Osteocyte (in vitro differentiated cells): ENCODE measurements at places on chromosomes 2 and 18. TPM values are rescaled to one million over a fixed set of nuclear protein-coding genes. Genes with fewer than 3 reads are reported as not detected.

The PRKCE gene
- 10.4 and 13.8 TPM in 2 replicates for total RNA-seq

GRCh38 chr2:17793803-17794354, 22.4 kb upstream of the MSGN1 start:
- no peak for DNase-seq

- no peak for DNase-seq
Measured at GRCh38 chr2:29009711-29010677, 28.9 kb downstream of the TOGARAM2 start.

GRCh38 chr18:57026316-57026715, 120.6 kb upstream of the BOD1L2 start:
- no peak for DNase-seq

GRCh38 chr2:217309056-217309455, 449.2 kb upstream of the TNP1 start:
- DNase-seq, result no peak

DNA sequence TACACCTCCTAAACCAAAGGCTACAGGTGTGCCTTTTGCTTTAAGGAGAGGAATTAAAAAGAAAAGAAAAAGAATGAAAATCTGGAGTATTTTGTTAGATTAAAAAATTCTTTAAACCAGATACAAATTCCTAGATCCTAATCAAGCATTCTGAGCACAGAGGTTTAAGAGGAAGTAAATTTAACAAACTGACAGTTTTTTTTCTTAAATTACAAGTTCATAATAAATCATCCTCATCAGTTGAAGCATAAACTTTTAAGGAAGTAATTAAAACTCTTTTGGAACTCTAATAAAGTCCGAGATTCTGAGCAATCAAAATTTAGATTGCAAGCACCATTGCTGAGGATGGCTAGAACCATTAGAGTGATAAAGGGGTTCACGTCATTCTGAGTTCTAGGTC, 75.1 kb downstream of the POLE4 start:
- no peak for DNase-seq

GRCh38 chr2:171718720-171719119, 31.5 kb downstream of the DYNC1I2 start:
- no peak for DNase-seq

- DNase-seq, result no peak
Measured at GRCh38 chr18:70390371-70391090, 101.7 kb downstream of the SOCS6 start.

The FAP gene
- 36.4 and 38.1 TPM in 2 replicates for total RNA-seq

- DNase-seq, result peak; percentile 4
Measured at GRCh38 chr18:58586886-58587285, 42.0 kb downstream of the ALPK2 start.

DNA sequence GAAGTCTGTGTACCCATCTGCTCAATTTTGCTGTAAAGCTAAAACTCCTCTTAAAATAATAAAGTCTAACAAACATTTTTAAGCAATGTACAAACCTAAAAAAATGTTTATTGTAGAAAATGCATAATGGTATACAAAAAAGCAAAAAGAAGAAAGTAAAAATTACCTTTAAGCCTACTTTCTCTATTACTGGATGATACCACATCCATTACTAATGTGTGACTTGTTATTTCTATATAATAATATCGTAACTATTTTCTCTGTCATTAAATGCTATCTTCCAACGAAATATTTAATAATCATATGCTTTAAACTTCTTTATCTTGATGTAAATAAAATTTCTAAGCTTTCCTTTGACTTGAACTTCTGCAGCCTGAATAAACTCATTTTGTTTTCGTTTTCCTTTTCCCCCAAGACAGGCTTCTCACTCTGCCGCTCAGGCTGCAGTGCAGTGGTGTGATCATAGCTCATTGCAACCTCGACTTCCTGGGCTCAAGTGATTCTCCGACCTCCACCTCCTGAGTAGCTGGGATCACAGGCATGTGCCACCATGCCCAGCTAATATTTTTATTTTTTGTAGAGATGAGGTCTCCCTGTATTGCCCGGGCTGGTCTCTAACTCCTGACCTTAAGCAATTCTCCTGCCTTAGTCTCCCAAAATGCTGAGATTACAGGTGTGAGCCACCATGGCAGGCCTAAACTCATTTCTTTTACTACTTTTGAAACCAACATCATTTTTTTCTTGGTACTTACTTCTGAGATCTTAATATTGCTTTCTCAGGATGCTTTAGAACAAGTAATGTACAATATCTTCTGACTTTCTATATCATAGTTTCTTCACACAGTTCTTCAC, 18.1 kb upstream of the DNAH7 start:
- no peak for DNase-seq

The CDCA7 gene
- total RNA-seq, result 5.1 and 7.1 TPM in 2 replicates

DNA sequence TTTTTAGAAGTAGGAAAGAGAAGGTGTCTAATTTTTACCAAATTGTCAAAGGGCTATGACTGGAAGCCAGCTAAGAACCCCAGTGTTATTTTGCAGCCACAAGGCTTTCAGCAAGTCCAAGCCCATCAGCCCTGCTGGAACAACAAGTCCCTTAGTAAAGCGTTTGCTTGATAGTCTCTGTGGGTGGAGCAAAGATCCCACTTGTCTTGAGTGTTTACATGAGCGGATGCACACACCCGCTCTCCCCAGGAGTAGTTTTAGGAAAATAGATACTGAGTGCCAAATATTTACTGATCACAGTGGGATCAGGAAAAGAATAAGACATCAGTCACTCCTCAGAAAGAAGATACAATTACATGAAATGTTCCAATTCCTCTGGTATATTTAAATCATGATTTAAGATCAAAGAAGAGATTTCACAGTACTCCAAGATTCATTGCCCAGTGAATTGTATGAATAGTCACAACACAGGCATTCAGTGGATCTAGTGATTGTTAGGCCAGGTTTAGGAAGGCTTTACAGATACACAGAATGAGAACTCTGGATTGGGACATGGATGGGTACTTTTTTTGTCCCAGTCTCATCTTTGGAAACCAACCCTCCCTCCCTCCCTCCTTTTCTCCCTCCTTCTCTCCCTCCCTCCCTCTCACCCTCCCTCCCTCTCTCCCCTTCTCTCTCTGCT, 514.9 kb downstream of the PTPRM start:
- DNase-seq, result no peak

The DIS3L2 gene
- 30.0 and 34.3 TPM in 2 replicates for total RNA-seq

DNA sequence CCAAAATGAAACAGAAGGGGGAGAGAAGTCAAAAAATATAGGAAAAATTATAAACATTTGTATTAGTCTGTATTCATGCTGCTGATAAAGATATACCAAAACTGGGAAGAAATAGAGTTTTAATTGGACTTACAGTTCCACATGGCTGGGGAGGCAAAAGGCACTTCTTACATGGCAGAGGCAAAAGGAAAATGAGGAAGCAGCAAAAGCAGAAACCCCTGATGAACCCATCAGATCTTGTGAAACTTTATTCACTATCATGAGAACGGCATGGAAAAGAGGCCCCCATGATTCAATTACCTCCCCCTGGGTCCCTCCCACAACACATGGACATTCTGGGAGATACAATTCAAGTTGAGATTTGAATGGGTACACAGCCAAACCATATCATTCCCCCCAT, 79.1 kb downstream of the ZRANB3 start:
- no peak for DNase-seq

DNA sequence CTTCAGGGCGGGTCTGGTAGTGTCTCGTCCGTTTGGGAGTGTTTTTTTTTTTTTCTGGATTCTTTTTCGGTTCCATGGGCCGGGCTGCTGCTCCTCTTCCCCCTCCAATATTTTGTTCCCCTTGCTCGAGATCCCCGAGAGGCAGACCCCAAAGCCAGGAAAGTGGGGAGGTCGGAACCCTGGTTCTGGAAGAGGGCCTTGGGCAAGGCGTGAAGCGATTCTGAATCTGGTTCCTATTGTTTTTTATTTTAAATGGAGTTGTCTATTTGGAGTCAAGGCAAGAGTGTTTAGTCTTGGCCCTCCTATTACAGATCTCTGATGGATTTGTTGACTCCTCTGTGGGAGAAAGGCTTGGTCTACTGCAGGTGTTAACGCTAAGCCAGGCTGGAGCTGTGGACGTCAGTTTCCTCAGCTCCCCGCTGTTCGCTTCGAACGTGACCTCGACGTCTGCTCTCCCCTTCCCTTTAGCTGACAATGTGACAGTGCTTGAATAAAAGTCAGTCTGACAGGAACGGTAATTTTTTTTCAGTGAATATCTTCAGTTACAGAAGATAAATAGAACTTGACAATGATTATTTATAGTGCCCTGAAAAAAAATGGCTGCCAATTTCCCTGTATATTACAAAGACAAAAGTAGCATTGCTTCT, 683 bp upstream of the DNAJC27 start:
- no peak for DNase-seq

The DIPK1C gene
- total RNA-seq, result not detected in 2 replicates

- DNase-seq, result no peak
Measured at GRCh38 chr2:231399853-231400680, 4.6 kb downstream of the B3GNT7 start.

DNA sequence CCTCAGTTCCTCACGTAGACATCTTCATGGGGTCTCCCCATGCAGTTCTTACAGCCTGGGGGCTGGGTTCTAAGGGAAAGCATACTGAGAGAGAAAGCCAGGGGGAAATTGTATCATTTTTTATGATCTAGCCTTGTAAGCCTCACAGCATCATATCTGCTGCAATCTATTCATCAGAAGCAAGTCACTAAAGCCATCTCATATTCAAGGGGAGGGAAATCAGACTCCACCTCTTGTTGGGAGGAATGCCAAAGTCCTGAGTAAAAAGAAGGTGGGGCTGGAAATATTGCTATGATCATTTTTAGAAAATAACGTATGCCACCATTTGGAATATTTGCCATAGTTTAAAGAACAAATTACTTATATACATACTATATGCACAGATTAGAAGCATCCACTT, 304.6 kb downstream of the TXNL1 start:
- no peak for DNase-seq

- DNase-seq, result no peak
Measured at GRCh38 chr2:40096360-40096759, 317.3 kb upstream of the THUMPD2 start.

The KIF5C gene
- total RNA-seq, result 10.2 and 10.7 TPM in 2 replicates

The DPP4 gene
- not detected in 2 replicates for total RNA-seq

GRCh38 chr18:37393945-37394609, 171.5 kb downstream of the CELF4 start:
- DNase-seq, result peak; percentile 92

- DNase-seq, result no peak
Measured at GRCh38 chr18:62979176-62979575, 263.8 kb downstream of the PHLPP1 start.

The FBXO15 gene
- total RNA-seq, result 0.73 and 0.86 TPM in 2 replicates

The REG3A gene
- not detected in 2 replicates for total RNA-seq

The LRP2 gene
- 0.24 TPM in 2 replicates for total RNA-seq

GRCh38 chr2:74576863-74577229, 22.3 kb downstream of the DOK1 start:
- DNase-seq, result no peak

The SPEG gene
- 27.0 and 30.3 TPM in 2 replicates for total RNA-seq

The ANKRD30BL gene
- not detected in 2 replicates for total RNA-seq

- no peak for DNase-seq
Measured at GRCh38 chr18:10490401-10491165, 35.2 kb upstream of the NAPG start.

The GALR1 gene
- total RNA-seq, result not detected in 2 replicates

GRCh38 chr18:21897811-21898210, 157.2 kb downstream of the MIB1 start:
- DNase-seq, result no peak

DNA sequence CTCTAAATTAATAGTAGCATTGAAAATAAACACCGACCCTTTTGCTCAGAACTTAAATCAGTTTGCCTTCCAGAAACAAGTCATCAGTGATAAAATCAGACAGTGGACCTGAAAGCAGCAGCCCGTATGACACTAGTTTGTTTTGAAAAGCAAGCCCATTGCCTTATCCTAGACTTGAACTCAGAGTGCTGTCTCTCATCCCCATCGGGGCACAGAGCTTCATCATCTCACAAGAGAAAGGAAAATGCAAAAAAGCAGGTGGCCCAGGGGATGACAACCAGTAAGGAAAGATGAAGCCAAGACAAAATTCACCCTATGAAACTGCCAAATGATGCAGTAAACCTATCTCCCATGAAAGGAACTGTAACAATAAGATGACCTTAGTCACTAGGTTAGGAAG, 71.2 kb downstream of the CERKL start:
- DNase-seq, result no peak

- no peak for DNase-seq
Measured at GRCh38 chr18:3704556-3705344, 254.8 kb downstream of the TGIF1 start.

DNA sequence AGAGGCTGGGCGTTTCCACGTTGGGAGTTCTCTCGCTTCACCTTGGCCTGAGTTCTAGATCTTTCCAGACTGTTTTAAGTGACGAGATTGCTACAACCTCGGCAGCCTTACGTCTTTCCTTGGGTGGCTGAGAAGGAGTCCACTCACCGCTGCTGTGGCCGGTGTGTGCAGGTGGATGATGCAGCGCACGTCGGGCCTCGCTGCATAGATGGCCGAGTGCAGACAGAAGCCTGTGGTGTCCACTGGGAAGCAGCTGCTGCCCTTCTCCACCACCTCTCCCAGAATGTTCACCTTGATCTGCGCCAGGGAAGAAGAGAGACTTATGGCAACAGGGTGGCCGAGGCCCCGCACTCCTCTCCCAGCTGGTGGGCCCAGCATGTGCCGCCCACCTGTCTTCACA, 75.7 kb downstream of the ADD2 start:
- no peak for DNase-seq

The CELF4 gene
- not detected in 2 replicates for total RNA-seq

- DNase-seq, result no peak
Measured at GRCh38 chr2:187989925-187990623, 301.6 kb upstream of the GULP1 start.

- DNase-seq, result no peak
Measured at GRCh38 chr18:73952296-73952946, 195.2 kb downstream of the FBXO15 start.

DNA sequence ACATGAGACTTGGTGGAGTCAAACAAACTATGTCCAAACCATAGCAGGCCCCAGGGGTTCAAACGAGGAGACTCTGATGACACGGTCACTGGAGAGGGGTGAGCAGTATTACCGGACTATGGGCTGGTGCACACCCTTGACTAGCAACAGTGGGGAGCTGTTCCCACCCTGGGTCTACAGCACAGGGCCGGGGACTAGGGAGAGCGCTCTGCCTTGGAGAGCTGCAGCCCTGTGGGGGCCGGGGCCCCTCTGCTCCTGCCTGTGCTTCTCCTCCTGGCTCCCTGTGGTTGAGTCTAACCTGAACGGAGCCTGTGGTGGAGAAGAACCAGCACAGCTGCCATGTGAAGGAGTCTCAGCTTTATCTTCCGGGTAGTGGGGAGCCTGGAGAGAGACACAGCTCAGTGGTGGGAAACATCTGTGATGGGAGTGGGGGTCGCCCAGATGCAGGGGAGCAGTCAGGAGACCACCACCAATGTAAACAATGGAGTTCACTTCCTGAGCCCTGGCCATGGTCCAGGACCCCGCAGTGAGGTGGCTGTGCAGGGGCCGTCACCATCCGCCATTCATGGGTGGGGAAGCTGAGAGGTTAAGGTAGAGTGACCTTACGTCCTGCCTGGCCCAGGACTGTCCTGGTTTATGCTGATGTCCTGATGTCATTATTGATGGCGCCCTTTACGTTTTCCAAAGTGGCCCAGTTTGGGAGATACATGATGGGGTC, 195.7 kb upstream of the TWIST2 start:
- peak; percentile 71 for DNase-seq

GRCh38 chr2:27831279-27832050, 58.7 kb downstream of the RBKS start:
- no peak for DNase-seq
